NCI-H524 (cell line): ENCODE measurements at places on chromosomes 2 and 18.

DNA sequence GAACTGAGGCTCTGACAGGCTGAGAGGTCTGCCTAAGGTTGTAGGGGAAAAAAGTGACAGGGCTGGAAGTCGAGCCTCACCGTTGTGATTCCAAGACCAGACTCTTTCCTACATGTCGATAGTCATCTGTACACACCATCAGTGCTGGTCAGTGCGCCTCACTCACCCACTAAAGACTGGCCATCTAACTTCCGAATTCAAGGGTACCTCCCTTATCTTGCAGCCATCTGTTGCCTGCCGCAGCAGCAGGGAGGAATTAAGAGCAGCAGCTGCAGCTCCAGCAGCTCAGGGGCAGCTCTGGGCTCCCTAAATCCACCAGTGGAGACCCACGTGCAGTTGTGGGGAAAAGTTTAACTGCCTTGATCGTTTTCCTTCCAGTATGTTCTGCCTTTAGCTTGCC, 32.6 kb upstream of the GPR39 start:
- peak; percentile 53 for DNase-seq

DNA sequence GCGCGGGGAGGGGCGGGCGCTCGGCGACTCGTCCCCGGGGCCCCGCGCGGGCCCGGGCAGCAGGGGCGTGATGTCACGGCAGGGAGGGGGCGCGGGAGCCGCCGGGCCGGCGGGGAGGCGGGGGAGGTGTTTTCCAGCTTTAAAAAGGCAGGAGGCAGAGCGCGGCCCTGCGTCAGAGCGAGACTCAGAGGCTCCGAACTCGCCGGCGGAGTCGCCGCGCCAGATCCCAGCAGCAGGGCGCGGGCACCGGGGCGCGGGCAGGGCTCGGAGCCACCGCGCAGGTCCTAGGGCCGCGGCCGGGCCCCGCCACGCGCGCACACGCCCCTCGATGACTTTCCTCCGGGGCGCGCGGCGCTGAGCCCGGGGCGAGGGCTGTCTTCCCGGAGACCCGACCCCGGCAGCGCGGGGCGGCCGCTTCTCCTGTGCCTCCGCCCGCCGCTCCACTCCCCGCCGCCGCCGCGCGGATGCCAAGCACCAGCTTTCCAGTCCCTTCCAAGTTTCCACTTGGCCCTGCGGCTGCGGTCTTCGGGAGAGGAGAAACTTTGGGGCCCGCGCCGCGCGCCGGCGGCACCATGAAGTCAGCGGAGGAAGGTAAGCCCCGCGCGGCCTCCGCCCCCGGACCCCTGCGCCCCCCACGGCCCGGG, at the start of gene NFATC1:
TSS of gene NFATC1 (plus strand) at position 170 of the 644 bp plus-strand sequence. CDS start at position 465, 295 bp downstream.
- no peak for DNase-seq

- no peak for DNase-seq
These were observed 249.3 kb downstream of the ZNF385B start for GRCh38 chr2:179612108-179612507.

- no peak for DNase-seq
These were observed 1.3 kb upstream of the TANK start for GRCh38 chr2:161158882-161159281.

DNA sequence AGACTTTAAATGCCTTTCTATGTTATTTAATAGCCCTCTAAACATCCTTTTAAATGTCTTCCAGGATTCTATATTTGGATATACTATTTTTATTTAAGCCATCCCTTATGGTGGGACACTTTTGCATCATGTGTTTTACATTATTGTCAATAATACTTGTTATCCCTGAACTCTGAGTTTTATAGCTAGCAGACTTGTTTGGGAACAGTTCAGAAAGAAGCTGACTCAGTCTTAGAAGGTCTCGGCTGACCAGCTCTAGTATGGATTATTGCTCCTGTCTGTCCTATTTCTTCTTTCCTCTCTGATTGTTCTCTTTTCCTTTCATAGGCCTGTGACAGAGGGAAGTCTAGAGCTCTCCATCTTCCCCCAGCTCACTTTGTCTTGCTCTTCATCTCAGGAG, 77.3 kb upstream of the CXCR4 start:
- DNase-seq, result no peak

GRCh38 chr2:230321031-230321430, 6.0 kb upstream of the SP140L start:
- DNase-seq, result no peak

DNA sequence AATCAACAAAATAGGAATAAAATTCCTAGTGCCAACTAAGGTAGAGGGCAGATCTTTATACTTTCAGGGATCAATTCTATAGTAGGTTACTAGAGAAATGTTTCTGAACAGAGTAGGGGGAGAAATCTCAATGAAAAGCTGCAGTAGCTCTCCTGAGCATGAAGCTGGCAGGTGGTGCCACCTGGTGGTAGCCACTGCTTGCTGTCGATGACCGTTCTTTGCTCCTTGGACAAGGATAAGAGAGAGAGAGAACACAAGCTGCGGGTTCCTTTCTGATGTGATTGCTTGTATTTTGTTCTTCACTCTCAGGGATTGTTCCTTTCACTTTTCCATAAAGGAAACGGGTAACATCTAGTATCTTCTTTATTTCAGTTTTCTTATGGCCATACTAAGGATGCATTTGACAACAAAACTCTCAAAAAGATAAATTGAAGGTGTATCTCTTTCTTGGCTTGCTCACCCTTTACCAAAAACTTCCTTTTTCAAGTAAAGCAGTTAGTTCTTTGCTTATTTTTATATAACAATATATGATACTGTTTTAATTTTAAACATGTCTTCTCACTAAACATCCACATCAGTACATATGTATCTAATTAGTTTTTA, 18.6 kb upstream of the MRPL19 start:
- DNase-seq, result peak; percentile 6

GRCh38 chr2:30710461-30710860, 96.8 kb downstream of the CAPN13 start:
- no peak for DNase-seq

GRCh38 chr2:11553661-11554398, 20.0 kb downstream of the GREB1 start:
- DNase-seq, result no peak
